ENCODE measurements at places on chromosomes 2 and 18.

DNA sequence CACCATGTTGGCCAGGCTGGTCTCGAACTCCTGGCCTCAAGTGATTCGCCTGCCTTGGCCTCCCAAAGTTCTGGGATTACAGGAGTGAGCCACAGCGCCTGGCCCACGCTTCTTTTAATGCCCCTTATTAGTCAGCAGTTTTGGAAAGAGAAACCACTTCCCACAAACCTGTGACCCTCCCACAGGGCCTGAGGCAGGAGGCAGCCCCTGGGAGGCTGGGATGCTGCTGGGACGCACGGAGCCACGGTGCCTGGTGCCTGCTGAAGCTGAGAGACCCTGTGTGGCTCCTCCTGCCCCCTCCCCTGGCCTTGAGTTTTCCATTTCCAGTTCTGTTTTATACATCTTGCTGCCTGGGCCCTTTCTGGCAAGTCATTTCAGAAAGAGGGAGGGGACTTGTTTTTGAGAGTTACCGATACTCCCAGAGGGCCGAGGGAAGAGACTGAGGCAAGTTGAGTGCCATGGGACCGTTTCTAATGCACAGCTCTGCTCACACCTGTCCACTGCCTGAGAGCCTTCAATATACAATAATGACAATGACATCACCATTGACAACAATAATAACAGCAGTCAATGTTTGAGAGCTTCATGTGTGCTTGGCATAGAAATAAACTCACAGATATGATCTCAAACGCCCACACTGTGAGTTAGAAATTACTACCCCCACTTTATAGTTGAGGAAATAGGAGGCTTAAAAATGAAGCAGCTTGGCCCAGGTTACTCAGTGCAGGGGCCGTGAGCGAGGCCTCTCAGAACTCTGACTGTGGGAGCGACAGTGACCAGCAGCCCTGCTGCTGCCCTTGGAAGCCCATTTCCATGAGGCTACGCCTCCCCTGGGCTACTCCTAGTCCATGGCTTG, 78.1 kb upstream of the YWHAQ start:
- DNase-seq = no peak
- H3K4me3 ChIP-seq = no peak overlapping the region
- H3K4me1 ChIP-seq = no peaks in the 10 kb centered on the region
- H3K27me3 ChIP-seq = no peaks in the 10 kb centered on the region
- no peaks in the 10 kb centered on the region for H3K36me3 ChIP-seq

GRCh38 chr2:201909961-201910361, 103.6 kb downstream of the CDK15 start:
- DNase-seq = peak; percentile 74
- H3K27me3 ChIP-seq = peaks cover 3% of the 10 kb centered on the region
- H3K4me3 ChIP-seq = no peak overlapping the region
- peak overlapping the region; percentile 57 for H3K27ac ChIP-seq
- no peaks in the 10 kb centered on the region for H3K36me3 ChIP-seq
- H3K4me1 ChIP-seq = peaks cover 15% of the 10 kb centered on the region

GRCh38 chr18:5058768-5059695, 138.0 kb downstream of the AKAIN1 start:
- H3K27me3 ChIP-seq = no peaks in the 10 kb centered on the region
- peaks cover 13% of the 10 kb centered on the region for H3K4me1 ChIP-seq
- no peak overlapping the region for H3K27ac ChIP-seq
- H3K36me3 ChIP-seq = no peaks in the 10 kb centered on the region
- peak; percentile 41 for DNase-seq

DNA sequence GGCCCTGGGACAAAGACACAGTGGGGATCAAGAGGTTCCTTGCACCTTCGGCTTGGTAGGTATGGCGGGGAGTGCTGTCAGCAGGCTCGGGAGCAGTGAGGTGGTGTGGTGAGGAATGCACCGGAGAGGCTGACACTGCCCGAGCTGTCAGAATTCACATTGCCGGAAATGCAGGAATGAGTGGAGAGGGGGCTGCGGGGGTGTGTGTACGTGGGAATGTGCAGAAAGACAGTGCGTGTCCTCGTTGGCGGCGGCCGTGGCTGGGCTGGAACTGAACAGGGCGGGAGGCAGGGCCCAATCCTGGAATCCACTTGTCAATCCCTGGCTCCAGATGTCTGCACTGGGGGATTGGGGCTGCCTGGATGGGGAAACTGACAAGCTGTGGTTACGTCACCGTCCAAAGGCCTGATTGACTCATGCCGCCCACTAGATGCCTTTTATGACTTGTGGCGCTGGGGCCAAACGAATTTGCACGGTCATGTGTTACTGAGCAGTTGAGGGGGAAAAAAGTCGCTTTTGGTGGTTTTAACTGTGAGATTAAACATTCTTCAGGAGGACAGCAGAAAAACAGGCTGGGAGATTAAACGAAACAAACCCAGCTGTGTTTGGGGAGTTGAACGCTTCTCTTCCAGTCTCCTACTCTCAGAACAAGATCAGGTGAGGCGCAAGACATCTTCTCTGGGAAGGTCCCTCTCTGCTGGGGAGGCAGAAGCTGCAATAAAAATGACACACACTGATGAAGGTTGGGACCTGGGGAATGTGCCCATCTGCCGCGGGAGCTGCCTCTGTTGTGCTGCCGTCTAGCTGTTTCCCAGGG, 189.4 kb upstream of the GLI2 start:
- no peak overlapping the region for H3K4me3 ChIP-seq
- H3K27ac ChIP-seq = no peak overlapping the region
- H3K36me3 ChIP-seq = no peaks in the 10 kb centered on the region
- H3K4me1 ChIP-seq = no peaks in the 10 kb centered on the region
- peaks cover 18% of the 10 kb centered on the region for H3K27me3 ChIP-seq
- DNase-seq = no peak

GRCh38 chr2:235025800-235026536, 74.2 kb downstream of the SH3BP4 start:
- peaks cover 10% of the 10 kb centered on the region for H3K27me3 ChIP-seq
- H3K36me3 ChIP-seq = no peaks in the 10 kb centered on the region
- H3K4me1 ChIP-seq = no peaks in the 10 kb centered on the region

DNA sequence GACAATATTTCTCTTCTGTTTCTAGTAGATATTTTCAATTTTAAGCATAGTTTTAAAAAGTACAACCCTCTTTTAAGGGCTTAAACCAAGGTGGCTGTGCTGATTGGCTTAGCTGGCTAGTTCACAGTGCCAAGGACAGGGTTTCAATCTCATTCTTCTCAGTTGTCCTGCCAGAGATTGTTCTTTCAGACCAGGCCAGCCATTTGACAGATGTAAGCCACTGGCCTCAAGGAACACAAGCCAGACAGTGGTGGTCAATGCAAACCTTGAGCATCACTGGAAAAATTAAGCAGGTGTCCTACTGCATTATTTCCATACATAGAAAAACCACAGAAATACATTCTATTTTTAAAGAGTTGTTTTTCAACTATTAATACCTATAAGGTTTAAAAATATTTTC, 5.9 kb downstream of the RNF103 start:
- peaks cover 60% of the 10 kb centered on the region for H3K36me3 ChIP-seq
- H3K4me3 ChIP-seq = no peak overlapping the region

DNA sequence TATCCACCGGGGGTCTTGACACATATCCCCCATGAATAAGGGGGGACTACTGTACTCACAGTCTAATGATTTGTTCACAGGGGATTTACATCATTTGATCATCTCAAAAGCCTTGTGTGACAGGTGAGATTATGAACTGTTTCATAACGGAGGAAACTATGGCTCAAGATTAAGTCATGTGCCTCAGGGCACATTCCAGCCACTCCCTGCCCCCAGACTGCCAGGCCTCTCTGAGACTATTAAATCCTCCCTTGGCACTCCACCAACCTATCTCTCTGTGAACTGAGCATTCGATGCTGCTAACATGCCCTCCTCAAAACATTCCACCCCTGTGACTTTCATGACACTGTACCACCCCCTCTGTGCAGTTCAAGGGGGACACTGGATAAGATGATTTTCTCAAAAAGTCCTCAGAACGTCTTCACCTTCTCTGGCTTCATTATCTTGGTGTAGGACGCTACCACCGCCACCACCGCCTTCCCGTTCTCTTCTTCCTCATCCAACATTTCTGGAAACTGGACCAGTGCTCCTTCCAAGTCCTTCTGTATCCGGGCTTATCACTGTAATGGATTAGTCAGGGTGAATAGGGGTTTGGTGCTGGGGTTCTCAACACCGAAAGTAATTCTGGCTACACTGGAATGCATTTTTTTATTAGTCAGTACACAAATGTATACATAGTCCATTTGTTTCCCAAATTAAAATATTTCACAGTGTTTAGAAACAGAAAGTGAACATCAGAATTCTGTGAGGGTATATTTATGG, 169.6 kb downstream of the KCNS3 start:
- H3K36me3 ChIP-seq = no peaks in the 10 kb centered on the region
- DNase-seq = no peak
- H3K27me3 ChIP-seq = no peaks in the 10 kb centered on the region
- no peak overlapping the region for H3K27ac ChIP-seq
- no peaks in the 10 kb centered on the region for H3K4me1 ChIP-seq

DNA sequence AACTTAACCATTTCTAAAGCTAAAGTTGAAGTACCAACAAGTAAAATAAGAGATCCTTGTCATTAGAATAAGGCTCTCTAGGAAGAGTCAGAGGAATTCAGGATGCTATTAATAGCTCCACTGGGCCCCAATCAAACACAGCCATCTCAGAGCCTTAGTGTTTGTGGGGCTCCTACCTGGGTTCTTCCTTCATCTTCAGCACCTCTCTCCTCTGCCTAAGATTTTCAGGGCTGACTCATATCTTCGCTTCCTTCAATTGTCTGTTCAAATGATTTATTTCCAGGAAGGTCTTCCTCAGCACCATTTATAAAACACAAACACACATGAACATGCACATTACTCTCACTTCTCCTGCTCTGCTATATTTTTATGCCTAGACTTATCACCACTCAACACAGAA, 119.5 kb downstream of the COL6A3 start:
- no peak overlapping the region for H3K27ac ChIP-seq
- H3K4me3 ChIP-seq = no peak overlapping the region
- H3K27me3 ChIP-seq = peaks cover 4% of the 10 kb centered on the region
- no peaks in the 10 kb centered on the region for H3K4me1 ChIP-seq
- DNase-seq = no peak
- H3K36me3 ChIP-seq = no peaks in the 10 kb centered on the region

DNA sequence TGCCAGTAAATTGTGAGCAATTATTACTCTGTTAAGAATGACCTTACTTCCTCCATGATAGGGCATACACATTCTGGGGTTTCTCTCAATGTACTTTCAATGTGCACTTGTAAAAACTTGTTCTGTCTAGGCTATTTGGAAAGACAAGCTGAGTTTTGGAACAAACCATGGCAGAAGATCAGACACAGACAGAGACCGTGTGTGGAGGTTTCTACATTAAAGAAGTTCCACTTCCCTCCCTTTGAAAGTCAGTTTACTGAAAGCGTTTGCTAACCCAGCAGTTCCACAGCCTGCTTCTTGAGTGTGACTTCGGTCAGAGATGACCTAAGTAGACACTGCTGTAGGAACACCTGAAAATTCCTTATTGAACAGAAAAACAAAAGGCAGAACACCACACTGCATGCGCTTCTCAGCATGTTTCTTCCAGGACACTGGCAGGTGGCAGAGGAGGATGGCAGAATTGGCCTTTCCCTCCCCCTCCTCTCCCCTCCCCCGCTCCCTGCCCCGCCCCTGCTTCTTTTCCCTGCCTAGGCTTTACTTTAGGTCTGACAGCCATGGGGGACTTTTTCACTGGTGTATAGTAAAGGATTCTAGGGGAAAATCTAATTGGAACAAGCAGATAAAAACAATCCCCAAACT, 109.8 kb downstream of the NOL10 start:
- peaks cover 65% of the 10 kb centered on the region for H3K36me3 ChIP-seq
- H3K4me1 ChIP-seq = no peaks in the 10 kb centered on the region
- H3K27me3 ChIP-seq = no peaks in the 10 kb centered on the region
- H3K4me3 ChIP-seq = no peak overlapping the region

DNA sequence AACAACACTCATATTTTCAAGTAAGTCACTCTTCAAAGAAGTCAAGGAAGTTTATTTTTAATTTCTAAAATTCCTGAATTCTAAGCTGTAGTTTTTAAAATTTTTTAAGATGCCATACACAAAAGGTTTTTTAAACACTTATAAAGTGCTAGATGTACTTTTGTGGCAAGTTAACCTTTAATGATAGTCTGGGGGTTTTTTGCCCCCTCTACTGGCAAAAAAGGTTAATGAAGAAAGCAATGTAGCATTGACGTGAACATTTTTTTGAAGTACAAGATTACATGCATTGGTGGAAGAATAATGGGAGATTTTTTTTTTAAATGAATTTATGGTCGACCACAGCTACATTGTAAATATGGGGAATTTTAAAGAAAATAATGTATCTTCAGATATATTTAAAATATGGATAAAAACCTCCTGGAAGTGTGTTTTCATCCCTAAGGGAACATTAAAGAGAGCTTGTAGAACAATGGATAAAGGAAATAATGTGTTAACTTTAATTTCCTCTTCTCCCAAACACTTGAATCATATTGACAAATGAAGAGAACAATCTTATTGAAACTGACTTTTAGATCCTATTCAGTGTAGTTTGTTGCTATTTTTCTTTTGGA, 12.6 kb downstream of the ITPRID2 start:
- no peak overlapping the region for H3K27ac ChIP-seq
- peaks cover 24% of the 10 kb centered on the region for H3K4me1 ChIP-seq
- H3K4me3 ChIP-seq = no peak overlapping the region

DNA sequence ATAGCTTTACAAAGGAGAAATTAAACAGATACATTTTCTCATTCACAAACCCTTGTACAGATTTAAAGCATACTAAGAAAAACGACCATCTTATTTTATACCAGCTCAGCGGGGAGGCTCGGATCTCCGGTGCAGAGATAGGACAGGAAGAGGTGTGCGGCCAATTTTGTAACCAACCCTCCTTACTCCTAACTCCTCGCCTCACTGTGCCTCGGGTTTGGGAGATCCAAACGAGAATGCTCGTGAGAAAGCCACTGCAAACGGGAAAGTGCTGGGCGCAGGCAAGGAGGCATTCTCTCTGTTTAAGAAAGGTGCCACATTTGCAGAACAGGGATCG, 1.2 kb downstream of the KDSR start:
- H3K4me1 ChIP-seq = peaks cover 41% of the 10 kb centered on the region
- H3K4me3 ChIP-seq = peak overlapping the region; percentile 88
- peaks cover 18% of the 10 kb centered on the region for H3K36me3 ChIP-seq
- no peak for DNase-seq
- H3K27ac ChIP-seq = peak overlapping the region; percentile 74

DNA sequence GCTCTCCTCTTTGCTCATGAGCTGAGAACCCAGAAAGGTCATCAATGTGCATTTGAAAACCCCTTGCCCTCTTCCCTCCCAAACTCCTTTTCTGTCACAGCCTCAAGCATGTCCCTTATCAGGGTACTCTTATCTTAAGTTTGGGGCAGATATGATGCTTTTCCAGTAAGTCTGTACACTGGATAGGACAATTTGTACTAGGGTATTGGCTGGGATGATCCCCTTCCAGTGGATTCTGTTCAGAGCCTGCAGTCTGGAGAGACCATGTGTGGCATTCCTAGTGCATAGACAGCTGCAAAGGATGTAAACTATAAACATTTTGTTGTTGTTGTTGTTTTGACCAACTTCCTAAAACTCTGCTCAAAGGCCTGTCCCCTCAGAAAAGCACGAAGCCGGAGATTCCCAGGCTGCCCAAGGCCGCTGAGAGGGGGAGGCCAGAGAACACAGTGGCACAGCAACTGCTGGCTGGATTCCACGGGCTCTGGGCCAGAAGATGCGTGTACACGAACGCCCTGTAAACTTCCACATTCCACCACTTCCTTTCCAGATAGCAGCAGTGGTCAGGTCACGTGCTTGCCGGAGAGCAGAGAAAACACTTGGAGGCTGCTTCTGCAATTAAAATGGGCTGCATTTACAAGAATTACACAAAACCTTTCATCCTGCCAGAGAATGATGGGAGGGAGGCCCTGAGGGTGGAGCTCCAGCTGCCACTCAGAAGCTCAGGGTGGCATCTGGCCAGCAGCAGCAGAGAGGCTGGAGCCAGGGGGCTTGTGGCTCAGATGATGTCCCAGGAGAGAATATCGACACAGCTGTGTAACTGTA, 42.1 kb downstream of the BMP10 start:
- peaks cover 71% of the 10 kb centered on the region for H3K4me1 ChIP-seq
- no peaks in the 10 kb centered on the region for H3K27me3 ChIP-seq
- H3K27ac ChIP-seq = peak overlapping the region; percentile 97
- H3K36me3 ChIP-seq = peaks cover 15% of the 10 kb centered on the region
- H3K4me3 ChIP-seq = peak overlapping the region; percentile 15

Data from DND-41 (cell line).